DMS53 (cell line): ENCODE measurements at places on chromosomes 5 and 9.
A peak's percentile ranks its signal among the peaks of the same experiment; 100 is the strongest.

DNA sequence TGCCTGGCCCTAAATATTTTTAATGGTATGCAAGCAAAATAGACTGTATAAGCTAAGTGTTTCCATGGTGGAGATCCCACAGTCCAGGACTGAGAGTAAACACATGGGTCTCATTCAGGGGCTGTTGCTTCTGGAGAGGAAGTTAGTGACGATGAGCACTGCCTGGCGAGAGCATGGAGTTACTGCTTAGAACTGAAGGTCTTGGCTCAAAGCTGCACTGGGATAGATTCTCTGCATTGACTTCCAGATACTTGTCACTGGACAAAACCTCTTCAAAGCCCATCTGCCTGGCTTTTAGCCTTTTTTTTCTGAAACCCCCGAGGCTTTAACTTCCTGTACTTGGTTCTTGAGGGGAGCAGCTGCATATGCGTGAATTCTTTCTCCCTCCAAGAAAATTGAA is 39.2 kb downstream of the GPR107 start:
- no peak for DNase-seq

GRCh38 chr5:68370196-68370595 is 154.6 kb downstream of the PIK3R1 start:
- DNase-seq = no peak

DNA sequence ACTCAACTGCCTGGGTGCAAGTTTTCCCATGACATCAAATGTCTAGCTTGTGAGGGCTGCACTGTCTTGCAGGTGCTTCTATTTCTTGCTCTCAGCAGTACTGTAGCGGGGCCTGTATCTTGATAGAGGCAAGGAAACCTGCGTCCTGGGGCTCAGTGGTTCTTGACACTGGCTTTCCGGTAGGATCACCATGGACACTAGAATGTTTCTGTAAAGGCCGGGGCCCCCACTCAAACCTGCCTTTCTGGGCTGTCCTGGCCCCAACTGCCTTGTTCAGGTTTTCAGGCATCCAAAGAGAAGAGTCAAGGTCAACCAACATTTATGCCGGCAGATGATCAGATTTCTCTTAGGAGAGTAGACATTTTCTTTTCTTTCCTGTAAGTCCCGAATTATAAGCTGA is 26.7 kb upstream of the TENT4A start:
- no peak for DNase-seq

- DNase-seq = no peak
These were observed 18.2 kb upstream of the CCNH start for GRCh38 chr5:87430863-87431457.

DNA sequence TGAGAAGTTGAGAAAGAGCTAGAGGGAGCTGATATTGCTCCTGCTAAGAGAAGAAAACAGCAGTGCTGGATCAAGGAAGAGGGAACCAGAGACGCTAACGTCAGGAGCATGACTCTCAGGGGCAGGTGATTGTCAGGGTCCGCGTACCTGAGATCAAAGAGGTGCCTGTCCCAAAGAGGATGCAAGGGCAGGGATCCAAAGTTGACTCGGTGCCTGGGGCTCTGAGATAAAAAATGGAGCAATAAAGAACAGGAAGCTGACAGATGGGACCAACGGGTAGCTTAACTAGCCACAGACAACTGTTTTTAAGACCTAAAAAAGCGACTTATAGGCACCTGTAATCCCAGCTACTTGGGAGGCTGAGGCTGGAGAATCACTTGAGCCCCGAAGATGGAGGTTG is 517.8 kb downstream of the IRX1 start:
- DNase-seq = no peak

DNA sequence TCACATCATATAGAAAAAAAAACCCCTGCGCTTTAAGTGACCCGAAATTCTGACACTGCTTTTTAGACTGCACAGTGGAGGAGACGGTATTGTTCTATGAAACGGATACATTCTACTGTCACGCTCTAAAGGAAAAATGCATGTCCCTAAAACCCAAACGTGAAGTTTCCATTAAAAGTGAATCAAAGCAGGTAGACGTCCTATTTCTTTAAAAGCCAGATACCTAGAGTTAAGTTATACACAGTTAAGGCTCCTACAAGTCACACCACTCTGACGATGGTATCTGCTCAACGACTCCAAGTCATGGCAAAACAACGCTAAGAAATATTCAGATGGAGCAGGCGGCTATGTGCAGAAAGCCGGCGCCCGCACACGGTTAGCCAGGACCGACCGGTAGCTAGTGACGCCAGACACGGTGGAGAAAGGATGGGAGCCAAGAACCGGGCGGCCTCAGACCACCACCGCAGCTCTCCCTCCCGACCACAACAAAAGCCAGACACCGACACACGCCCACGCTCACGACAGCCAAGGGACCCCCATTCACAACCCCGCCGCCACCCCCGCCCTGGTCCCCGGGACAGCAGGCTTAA is 734 bp downstream of the SKP1 start:
- DNase-seq = peak; percentile 64
